AG09319 (cell line): ENCODE measurements at places on chromosomes 2 and 18.

GRCh38 chr2:228417956-228418355 lies 236.5 kb upstream of the SPHKAP start:
- DNase-seq, result no peak

- no peak for DNase-seq
These were observed 9.1 kb upstream of the MYO5B start for GRCh38 chr18:50203801-50204604.

GRCh38 chr2:45125232-45125631 lies 116.0 kb upstream of the SIX2 start:
- no peak for DNase-seq

DNA sequence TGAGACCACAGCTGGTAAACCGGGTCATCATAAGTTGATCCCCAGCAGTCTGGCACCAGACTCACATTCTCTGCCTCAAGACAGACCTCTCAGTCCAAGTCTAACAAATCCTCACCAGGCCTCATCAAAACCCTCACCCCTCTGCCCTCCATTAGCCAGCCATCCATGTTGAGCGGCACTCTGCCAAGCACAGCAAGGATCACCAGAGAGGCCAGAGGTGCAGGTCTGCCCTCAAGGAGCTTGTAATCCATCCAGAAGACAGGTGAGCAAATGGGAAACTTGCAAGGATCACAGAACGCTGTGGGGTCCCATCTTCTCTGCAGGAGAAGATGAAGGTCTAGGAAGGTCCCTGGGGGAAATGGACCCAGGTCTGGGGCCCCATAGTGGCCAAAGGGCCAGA lies 63.6 kb downstream of the TNS1 start:
- DNase-seq, result no peak

GRCh38 chr2:236075802-236076201 lies 92.4 kb downstream of the GBX2 start:
- no peak for DNase-seq

DNA sequence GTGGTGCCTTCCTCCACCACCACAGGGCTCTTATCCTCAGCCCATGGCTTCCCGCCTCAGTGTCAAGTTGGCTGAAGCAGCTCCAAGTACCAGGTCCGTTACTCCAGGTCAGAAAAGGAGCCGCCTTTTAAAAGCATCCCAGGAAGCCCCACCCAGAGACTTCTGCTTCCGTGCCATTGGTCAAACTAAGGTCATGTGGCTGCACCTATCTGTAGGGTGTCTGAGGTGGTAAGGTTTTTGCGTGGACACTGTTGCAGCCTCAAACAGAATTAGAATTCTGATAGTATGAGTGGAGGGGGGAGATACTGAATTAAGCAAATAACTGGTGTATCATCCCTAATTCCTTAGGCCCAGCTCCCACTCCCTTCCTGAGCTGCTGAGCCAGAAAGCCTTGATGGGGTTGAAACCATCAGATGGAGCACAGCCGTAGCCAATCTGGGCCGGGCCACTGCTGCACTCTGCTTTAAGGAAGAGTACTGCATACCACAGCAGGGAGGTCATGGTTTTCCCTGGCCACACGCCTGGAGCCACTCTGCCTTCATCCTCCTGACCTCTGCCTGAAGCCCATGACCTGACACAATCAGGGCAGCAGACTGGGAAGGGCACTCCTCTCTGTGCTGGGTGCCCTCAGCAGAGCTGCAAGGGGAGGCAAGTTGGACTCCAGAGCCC lies 8.4 kb downstream of the TMEM247 start:
- peak; percentile 43 for DNase-seq

GRCh38 chr18:74745633-74746403 lies 148.1 kb downstream of the ZNF407 start:
- no peak for DNase-seq

DNA sequence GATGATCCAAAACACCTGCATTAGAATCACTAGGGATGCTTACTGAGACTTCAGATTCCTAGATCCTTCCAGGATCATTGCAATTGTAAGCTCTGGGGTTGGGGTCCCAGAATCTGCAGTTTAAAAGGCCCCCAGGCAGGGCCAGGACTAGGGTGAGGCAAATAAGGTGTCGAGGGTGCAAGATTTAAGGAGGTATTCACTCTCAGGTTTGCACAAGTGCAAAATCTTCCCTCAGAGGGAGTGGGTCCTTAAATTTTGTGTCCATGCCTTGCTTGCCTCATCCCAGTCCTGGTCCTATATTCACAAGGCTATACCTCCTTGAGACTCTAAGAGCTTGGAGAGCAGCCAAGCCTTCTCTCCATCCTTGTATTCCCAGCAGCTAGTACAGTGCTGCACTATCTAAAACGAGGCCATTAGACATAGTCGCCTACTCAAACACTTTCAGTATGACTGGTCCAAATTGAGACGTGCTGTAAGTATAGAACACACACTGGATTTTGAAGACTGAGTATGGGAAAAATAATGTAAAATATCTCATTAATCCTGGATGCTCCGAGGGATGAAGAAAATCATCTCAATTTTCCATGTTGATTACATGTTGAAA lies 31.6 kb upstream of the MREG start:
- no peak for DNase-seq

GRCh38 chr2:170139276-170139967 lies 38.5 kb upstream of the MYO3B start:
- DNase-seq, result no peak
